ENCODE measurements at places on chromosomes 7 and 10.

DNA sequence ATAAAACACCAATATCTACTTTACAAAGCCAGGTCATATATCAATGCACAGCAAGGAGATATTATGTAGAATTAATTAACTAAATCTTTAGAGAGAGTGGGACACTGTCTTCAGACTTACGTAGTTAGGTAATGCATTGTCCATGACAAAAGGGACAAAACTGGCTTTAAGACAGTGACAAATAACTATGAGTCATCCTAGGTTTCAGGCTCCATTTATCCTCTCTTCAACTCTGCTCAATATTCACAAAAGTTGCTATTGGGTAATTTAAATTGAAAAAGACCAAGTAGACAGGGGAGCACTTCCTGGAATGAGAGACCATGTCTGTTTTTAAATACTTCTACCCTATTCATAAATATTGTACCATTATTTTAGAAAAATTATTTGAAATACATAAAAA lies 464.5 kb downstream of the ARL4A start:
- DNase-seq, result no peak

- no peak for DNase-seq
Observed at GRCh38 chr10:132848951-132849545, 63.1 kb upstream of the NKX6-2 start.

DNA sequence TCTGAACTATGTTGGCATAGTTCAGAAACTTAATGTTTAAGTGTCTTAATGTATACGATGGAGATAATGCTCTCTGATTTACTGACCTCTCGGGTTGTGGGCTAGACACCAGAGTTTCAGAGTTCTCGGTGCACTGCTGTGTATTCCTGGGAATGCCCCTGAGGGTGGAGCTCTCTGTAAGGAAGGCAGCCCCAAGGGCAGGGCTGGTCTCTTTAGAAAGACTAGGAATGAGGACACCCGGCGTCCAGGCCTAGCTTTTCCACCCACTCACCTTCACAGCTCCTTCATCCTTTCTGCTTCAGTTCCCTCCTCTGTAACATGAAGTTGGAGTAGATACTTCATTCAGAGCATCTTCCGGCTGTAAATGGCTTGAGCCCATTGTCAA lies 536.6 kb upstream of the GALNT17 start:
- DNase-seq, result no peak

DNA sequence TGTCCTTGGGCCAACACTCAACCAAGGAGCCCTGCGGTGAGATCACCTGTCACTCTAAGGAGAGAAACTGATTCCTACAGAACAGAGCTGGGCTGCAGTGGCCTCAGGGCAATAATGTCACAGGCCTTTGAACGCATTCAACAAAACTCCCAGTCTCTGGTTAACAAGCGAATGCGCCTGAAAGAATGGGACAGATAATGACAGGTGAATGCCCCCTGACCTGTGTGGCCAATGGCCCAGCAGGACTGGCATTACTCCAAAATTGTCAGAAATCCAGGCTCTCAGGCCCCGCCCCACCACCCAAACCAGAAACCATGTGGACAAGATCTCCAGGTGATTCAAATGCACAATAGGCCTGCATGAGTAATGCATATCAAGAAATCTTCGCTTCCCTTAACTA lies 277.7 kb upstream of the KLF6 start:
- DNase-seq, result no peak

DNA sequence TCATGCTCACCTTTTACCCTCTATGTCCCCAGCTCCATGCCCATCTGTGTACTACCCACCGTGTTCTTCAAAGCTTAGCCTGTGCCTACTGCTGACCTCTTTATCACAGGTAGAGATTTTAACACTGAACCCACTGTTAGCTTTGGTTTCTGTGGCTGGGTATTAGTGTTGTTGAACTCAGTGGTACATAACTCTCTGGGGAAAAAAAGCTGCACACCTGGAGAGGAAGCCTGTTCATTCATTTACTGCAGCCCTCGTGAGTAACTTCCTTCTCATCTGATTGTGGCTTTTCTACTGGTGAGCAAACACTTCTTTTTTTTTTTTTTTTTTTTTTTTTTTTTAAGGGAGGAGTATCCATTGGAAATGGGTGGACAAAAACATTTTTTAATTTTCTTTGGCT lies 326.3 kb downstream of the CCSER2 start:
- no peak for DNase-seq

- no peak for DNase-seq
Observed at GRCh38 chr10:48525113-48525512, 79.8 kb downstream of the ARHGAP22 start.

DNA sequence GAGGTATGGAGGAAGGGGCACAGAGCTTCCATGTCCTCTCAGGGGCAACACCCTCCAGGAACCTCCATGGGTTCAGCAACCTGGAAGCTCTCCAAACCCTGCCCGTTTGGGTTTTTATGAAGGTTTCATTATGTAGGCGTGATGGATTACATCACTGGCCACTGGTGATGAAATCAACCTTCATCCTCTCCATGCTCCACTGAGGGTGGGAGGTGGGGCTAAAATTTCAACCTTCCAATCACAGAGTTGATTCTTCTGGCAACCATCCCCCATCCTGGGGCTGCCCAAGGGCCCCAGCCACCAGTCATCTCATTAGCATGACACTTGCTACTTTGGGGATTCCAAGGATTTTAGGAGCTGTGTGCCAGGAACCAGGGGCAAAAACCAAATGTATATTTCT lies 90.1 kb downstream of the TEX36 start:
- DNase-seq, result no peak

DNA sequence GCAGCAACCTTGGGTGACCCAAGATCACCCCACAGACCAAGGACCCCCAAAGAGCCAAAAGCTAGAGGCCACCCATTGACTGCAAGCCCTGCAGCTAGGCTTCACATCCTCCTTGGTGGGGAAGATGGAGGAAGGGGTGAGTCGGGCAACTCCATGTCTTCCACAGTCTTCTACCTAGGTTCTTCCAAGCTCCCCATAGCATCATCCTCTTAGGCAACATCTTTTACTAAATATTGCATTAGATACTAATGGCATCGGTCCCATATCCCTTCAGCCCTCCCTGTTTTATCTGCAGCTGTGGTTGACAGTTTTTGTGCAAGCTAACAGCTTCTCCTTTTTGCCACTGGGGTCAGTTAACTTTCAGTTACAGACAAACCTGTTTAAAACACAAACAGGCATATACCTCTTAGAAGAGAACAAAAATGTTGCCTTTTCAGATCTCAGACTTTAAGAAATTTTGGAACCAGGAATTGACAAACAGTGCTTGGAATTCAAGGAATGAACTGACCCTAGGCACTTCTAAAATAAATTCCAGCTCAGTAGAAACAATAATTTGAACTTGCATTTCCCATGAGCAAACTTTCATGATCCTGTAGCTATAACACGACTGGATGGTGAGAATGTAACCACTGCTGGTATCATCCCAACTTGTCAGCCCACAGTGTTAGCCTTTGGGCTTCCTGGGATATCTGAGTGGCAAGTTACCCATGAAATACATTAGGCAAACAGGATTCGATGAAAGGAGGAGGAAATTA lies 33.9 kb upstream of the MSMB start:
- peak; percentile 76 for DNase-seq

- DNase-seq, result no peak
Observed at GRCh38 chr10:100987685-100988049, 324 bp downstream of the TWNK start.

GRCh38 chr10:112848228-112848627 lies 101.8 kb upstream of the TCF7L2 start:
- DNase-seq, result no peak

DNA sequence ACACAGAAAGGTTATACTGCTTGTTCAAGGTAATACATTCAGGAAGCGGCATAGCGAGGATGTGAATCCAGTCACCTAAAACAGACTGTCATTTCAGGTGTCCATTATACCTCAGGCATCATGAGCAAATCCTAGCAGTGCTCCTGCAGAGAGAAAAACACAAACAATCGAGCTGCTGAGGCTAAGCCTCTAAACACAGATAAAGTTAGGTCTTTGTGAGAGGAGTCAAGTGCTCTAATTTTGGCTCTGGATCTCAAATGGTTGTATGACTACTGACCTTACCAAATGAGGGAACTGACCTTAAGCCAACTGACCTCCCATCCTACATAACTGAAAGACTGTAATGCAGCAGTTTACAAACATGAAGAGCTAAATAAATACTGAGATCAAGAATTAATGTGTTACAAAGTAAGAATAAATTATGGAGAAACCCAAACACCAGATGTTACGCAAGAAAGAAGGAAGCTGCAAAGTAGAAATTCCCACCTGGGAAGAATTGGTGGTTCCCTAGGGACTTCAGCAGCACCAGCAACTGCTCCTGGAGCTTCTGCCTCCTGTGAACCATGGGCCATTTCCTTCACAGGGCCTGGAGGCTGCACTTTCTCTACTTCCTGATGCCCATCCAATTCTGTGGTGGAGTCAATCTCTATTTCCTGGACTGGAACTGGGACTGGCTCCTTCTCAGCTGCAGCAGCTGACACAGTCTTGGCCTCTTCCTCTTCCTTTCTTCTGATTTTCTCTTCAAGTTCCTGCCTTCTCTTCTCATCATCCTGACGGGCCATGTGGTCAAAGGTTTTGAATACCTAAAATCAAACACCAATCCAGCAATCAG lies 5.8 kb downstream of the NUDCD3 start:
- no peak for DNase-seq

- no peak for DNase-seq
Observed at GRCh38 chr7:131961054-131961680, 404.7 kb upstream of the PODXL start.

- no peak for DNase-seq
Observed at GRCh38 chr10:91452063-91452462, 41.9 kb downstream of the HECTD2 start.

- no peak for DNase-seq
Observed at GRCh38 chr10:11212288-11213085, 194.8 kb downstream of the CELF2 start.

DNA sequence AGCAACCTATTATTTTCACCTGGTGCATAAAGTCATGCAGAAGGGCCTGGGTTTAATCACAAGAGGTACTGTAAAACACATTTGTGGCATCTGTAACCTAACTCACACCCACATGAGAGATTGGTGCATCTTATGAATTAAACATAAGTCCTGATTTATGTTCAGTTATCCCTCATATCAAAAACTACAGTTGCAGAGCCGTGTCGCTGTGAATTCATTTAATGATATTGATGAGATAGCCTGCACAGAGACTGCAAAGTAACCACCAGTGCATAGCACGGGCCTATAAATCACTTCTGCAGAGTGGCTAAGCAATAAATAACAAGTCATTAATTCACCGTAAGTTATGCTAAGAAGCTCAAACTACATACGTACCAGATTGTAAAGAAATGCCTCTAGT lies 178.2 kb downstream of the RELN start:
- DNase-seq, result no peak

- DNase-seq, result no peak
Observed at GRCh38 chr10:22611425-22612115, 102.8 kb downstream of the PIP4K2A start.

DNA sequence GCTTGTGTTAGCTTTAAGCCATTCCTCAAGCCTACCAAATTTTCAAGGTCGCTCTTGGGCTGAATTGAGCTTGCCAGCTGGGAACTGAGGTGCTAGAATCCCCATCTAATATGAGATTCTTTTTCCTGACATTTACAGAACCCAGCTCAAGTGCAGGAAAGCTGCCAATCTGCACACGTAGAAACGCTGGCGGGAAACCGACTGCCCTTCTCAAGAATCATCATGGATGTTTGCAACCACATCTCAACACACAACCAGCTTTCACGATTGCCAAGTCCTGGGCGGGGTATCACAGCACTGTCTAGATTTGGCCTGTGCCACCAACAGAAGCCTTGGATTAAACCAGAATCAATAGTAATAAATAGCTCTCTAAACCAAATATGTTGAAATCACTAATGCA lies 203.7 kb downstream of the DIP2C start:
- DNase-seq, result no peak

DNA sequence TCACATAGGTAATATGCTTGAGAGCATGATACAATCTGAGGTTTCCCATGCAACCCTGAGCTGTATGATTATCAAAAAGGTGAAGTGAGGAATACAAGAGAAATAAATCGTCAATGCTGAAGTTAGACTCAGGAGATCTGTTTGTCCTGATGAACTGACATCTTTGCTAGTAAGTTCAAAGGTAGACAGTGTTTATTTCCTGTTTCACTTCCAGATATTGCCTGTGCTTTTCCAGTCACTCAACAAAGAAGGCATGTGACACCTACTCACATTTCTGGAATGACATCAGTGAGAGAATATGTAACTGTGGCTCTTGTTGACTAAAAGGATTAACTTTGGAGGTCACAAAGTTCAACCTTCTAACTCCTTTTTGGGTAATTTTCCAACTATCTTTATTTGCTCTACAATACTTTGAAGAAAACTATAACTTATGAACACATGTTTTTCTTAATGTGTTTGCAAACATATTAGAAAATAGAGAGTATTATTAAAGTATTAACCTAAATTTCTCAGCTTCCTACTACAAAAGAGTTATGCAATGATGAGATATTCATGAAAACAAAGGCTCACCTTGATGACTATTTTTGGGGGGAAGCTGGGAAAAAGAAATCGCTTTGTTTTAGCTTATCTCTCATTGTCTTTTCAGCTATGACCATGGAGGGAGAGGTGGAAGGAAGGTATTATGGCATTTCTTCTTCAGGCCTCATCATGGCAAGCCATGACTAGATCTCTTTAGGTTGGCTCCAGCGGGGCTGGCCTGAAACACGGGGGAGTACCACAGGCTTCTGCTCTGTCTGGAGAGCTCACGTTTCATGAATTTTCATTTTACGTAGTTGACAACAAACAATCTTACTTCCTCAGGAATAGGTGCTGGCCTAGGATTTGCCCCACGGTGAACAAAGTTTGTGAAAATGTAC lies 214.7 kb upstream of the SLC26A5 start:
- DNase-seq, result no peak

- DNase-seq, result no peak
Observed at GRCh38 chr10:44022203-44022602, 362.7 kb downstream of the CXCL12 start.

- DNase-seq, result no peak
Observed at GRCh38 chr10:14671386-14671831, 103.3 kb downstream of the FAM107B start.

GRCh38 chr7:158239290-158239981 lies 348.2 kb downstream of the PTPRN2 start:
- DNase-seq, result no peak
